Fibroblast of skin of left quadriceps (primary cell): ENCODE measurements at places on chromosomes 16 and 17.

GRCh38 chr16:47774661-47775060, 313.5 kb downstream of the PHKB start:
- no peak for DNase-seq

DNA sequence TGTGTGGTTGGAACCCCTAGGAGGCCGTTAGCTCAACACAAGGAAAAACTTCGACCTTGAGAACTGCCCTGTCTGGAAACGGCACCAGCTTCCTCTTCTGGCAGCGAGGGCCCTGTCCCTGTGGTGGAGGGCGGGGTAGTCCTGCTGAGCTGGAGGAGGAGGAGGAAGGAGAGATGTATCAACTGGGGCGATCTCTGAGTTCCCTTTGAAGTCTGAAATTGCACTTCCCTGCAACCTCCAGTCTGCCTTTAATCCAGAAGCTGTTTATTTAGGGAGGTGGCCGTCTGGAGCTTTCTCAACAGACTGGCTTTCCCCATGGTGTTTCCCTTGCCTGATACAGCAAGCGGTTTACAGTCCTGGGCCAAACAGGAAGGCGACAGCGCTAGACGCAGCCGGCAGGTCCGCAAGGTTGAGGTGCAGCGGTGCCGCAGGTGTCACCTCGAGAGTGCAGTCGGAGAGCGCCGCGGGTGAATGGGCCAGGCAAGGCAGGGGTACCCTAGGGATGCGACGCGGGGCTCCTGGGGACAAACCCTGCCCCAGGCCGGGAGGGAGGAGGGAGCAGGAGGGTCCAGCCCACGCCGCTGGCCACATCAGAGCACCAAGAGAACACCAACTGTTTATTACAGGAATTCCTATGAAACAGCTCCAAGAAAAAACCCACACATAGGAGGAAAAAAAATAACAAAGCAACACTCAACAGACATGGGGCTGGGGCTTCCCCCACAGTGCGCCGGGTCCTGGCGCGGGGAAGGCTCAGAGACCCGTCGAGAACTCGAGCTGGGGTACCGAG, 11.4 kb upstream of the MRPS23 start:
- no peak for DNase-seq

GRCh38 chr17:80737106-80738019, 192.7 kb downstream of the RPTOR start:
- no peak for DNase-seq

DNA sequence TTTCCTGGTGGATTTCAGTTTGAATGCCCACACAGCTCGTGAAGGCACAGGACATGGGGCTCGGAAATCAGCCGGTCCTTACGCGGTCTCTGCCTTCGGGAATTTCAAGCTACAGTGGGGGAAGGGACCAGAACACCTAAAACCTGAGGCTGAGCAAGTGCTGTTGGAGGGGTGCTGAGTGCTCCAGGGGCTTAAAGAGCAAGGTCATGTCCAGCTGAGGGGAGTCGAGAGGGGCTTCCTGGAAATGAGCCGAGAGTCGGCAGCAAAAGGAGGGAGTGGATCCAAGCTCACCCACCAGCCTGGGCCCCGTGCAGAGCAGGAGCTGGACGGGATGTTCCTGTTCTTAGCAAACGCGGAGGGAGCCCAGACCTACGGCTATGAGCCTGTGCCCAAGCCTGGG, 73.2 kb upstream of the RPL38 start:
- no peak for DNase-seq

DNA sequence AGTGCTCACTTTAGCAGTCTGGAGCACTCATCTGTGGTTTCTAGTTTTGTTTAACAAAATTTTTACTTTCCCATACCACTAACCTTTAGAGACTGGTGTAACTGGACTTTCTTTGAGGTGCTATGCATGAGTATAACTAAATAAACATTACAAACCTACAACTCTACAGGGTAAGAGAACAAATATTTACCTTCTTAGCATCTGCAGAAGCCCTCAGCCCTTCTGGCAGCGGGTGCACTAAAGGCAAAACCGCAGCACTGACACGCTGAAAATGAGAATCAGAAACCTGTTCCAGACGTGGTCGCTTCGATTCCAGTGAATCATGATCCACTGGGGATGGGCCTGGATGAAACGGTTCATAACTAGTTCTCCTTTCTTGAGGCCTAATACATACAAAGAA, 43.7 kb downstream of the NCOR1 start:
- no peak for DNase-seq
